Hematopoietic multipotent progenitor cell treated with erythropoietin and hydrocortisone succinate and interleukin-3 and kit ligand, for 4 days (in vitro differentiated cells): ENCODE measurements at places on chromosomes 5 and 9.

GRCh38 chr9:135739271-135740220 is 37.6 kb downstream of the KCNT1 start:
- DNase-seq: no peak

- DNase-seq: no peak
Observed at GRCh38 chr5:140647042-140647419, 399 bp downstream of the NDUFA2 start.

GRCh38 chr5:113343343-113343742 is 91.4 kb downstream of the TSSK1B start:
- no peak for DNase-seq

- DNase-seq: peak; percentile 96
Observed at GRCh38 chr9:137461663-137462395, 2.7 kb upstream of the NSMF start.
